ENCODE measurements at places on chromosomes 2 and 18. TPM values are rescaled to one million over a fixed set of nuclear protein-coding genes. Genes with fewer than 3 reads are reported as not detected.

DNA sequence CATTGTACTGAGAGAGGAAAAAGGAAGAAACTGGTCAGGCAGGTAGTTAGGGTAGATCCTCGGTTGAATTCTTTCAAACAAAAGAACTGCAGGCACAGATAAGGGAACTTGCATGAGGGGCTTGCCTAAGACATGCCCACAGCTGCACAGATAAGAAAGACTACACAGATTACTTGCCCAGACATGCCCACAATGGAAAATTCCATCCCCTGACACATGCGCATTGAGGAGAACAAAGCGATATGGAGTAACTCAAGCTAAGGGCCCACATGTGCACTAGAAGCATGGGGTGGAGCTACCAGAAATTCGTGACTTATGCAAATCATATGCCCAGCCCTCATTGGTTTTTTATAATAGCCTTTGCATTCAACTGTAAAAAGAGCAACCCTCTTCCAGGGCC, 181.3 kb upstream of the ZNF521 start:
- no peak overlapping the region for H3K4me3 ChIP-seq
- no peak overlapping the region for H3K27ac ChIP-seq
- H3K27me3 ChIP-seq = no peaks in the 10 kb centered on the region
- H3K36me3 ChIP-seq = no peaks in the 10 kb centered on the region

GRCh38 chr2:215107216-215108056, 31.0 kb downstream of the ABCA12 start:
- H3K36me3 ChIP-seq = no peaks in the 10 kb centered on the region
- no peak overlapping the region for H3K4me3 ChIP-seq
- no peak for DNase-seq
- peaks cover 3% of the 10 kb centered on the region for H3K27me3 ChIP-seq

DNA sequence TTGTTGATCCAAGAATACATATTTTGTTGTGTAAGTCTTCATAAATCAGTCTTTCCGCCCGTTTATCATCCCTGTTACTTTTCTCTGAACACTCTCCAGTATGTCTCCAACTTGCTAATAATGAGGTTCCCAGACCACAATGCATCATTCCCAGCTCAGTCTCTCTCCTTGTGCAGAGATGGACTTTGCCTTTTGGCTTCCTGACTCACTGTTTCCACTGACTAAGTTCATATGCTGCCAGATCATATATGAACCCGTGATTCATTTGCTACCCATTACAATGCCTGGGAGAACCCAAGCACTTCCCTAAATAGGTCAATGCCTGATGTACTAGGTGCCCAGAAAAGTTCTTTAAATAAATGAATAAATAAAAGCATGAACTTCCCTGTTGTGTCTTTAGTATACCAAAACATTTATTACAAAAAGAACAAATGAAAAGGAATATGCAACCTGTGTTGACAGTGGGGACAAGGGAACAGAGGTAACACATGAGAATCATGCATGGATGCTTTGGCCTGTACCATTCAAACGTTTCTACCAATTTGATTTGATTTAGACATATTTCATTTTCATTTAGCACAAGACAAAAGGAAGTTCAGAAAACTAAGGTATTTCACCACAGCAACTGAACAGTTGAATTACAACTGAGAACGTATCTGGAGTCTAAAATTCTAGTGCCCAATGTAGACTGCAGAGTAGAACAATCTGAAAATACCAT, 215.4 kb upstream of the HNRNPA3 start:
- DNase-seq = no peak
- H3K36me3 ChIP-seq = no peaks in the 10 kb centered on the region
- no peak overlapping the region for H3K4me3 ChIP-seq
- peaks cover 6% of the 10 kb centered on the region for H3K4me1 ChIP-seq
- no peaks in the 10 kb centered on the region for H3K27me3 ChIP-seq

The INHA gene
- not detected for polyA plus RNA-seq

GRCh38 chr2:208129744-208130711, at the start of gene CRYGC:
Gene CRYGC, minus strand, starts transcription at chr2:208129828. Its CDS starts 36 bp downstream, at chr2:208129792.
- H3K36me3 ChIP-seq = no peaks in the 10 kb centered on the region
- H3K27me3 ChIP-seq = no peaks in the 10 kb centered on the region
- no peak within 1 kb of the TSS for H3K27ac ChIP-seq
- H3K4me1 ChIP-seq = no peaks in the 10 kb centered on the region

The PTPRN gene
- not detected for polyA plus RNA-seq

DNA sequence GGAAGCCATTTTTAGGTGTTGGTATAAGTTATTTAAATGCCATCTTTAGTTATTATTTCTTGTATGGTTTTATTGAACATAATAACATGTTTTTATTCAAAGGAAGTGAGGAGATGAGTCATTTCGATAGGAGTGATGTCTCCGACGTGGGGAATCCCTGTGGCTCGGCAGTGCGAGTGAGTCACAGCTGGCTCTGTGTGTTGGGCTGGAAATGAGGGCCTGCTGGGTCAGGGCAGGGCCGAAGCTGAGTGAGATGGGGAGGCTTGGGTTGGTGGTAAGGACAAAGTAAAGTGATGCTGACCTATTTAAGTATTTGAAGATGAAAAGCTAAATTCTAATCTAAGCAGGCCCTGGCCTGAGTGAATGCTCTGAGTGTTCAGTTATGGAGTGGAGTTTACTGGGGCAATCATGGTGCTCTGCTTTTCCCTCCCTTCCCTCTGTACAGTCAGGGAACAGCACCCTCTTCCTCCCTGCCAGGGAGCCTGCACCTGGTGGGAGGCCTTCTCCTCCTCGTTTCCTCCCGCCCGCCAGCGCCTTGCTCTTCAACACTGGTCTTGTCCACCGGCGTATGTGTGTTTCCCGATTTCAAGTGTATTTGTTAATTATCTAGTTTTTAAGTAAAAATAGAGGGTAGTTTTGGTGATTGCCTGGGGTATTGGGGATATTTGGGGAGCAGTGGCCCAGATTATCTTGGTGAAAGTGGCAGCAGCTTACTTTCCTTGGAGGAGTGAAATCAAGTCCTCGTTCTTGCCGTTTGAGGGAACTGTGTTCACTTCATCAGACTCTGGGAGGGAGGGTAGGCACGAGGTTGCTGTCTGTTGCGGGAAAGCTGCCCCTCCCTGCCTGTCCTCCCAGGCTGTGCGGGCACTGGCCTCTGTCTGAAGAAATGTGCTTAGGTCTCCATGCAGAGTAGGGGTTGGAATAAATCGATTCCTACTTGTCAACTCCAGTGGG, 157.0 kb downstream of the LDLRAD4 start:
- DNase-seq = peak; percentile 47
- H3K4me1 ChIP-seq = peaks cover 10% of the 10 kb centered on the region
- no peaks in the 10 kb centered on the region for H3K36me3 ChIP-seq
- H3K27ac ChIP-seq = peak overlapping the region; percentile 83

DNA sequence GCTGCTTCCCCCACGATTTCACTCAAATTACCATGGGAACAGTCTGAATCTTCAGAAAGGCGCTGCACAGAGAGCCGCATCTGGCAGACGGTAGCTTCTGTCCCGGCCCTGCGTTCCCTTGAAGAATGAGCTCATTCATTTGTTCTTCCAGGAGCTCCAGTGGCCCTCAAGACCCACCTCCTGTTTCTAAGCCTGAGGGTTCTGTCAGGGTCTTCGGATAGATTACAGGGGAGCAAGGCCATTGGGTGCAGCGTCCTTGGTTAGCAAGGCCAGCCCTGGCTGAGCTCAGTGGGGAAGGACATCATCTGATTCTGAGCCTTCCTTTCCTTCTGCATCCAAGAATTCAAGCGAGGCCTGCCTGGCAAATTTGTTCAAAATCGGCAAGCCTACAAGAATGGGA, 111.9 kb downstream of the PDCL3 start:
- H3K4me3 ChIP-seq = no peak overlapping the region
- no peaks in the 10 kb centered on the region for H3K36me3 ChIP-seq
- peaks cover 7% of the 10 kb centered on the region for H3K4me1 ChIP-seq
- H3K27me3 ChIP-seq = no peaks in the 10 kb centered on the region

GRCh38 chr2:186031229-186031628, 292.6 kb downstream of the FSIP2 start:
- H3K27ac ChIP-seq = no peak overlapping the region
- H3K4me3 ChIP-seq = no peak overlapping the region
- no peaks in the 10 kb centered on the region for H3K36me3 ChIP-seq
- no peak for DNase-seq
- no peaks in the 10 kb centered on the region for H3K4me1 ChIP-seq

GRCh38 chr2:195486987-195487644, 169.9 kb upstream of the SLC39A10 start:
- DNase-seq = no peak
- no peak overlapping the region for H3K27ac ChIP-seq
- no peaks in the 10 kb centered on the region for H3K36me3 ChIP-seq
- no peaks in the 10 kb centered on the region for H3K27me3 ChIP-seq
- H3K4me3 ChIP-seq = no peak overlapping the region

The SNORC gene
- polyA plus RNA-seq = not detected

DNA sequence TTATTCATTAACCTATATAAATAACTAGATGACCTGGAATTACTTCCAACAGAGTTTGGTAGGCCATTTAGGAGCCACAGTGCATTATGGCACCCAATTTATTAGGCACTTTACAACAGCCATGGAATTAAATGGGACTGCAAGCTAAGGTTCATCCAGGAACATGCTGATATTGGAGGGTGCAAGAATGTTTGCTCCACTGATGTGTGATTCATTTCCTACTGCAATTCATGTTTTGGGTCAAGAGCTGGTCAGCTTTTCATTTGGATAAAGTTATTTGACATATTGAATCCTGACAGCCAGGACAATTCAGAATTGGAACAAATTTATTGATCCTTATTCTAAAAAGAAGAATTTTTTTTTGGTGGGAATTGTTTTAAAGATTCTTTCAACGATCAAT, 11.8 kb upstream of the LYPD1 start:
- no peak overlapping the region for H3K27ac ChIP-seq
- no peaks in the 10 kb centered on the region for H3K36me3 ChIP-seq
- H3K4me3 ChIP-seq = no peak overlapping the region
- H3K4me1 ChIP-seq = no peaks in the 10 kb centered on the region
- no peak for DNase-seq

DNA sequence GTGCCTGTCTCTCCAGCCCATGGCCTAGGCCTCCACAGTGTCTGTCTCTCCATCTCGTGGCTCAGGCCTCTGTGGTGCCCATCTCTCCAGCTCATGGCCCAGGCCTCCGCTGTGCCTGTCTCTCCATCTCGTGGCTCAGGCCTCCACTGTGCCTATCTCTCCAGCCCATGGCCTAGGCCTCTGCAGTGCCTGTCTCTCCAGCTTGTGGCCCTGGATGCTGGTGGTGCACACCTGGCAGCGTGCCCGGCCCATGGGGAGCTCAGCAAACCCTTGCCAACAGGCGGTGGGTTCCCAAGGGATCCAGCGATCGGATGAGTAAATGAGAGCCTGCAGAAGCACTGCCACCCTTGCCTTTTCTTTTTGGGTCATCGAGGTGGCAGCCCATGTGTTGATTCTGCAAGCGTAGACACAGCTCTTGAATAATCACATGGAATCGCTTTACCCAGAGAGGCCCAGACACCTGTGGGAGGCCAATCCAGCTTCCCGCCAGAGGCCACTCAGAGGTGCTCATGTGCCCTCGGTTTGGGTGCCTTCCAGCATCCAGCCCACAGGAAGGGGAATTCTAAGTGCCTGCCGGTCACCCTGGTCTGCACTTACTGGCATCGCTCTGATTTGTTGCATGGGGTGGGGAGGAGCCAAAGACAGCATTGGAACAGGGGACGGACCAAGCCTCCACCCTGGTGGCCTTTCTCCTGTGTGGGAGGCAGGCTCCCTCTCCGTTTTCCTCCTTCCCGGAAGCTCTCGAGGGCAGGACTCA, 101.8 kb upstream of the HDAC4 start:
- H3K4me3 ChIP-seq = no peak overlapping the region
- no peaks in the 10 kb centered on the region for H3K36me3 ChIP-seq
- no peaks in the 10 kb centered on the region for H3K27me3 ChIP-seq
- DNase-seq = no peak

The GPR45 gene
- polyA plus RNA-seq = not detected

DNA sequence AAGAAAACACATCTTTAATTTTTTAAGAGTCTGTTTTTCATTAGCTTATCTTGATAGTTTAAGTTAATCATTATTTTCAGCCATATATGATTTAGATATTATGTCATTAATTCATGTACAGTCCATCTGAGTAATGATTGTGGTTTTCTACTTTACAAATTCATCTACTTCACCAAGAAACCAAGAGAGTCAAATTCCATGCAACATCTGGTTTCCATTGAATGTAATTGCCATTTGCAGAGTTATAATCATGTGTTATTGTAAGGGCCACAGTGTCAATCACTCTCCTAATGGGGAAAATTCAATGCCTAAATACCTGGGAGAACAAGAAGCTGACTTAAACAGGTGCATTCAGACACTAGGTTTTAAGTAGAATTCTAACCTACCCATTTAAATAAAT, 217.2 kb upstream of the OSR1 start:
- no peak for DNase-seq
- no peak overlapping the region for H3K27ac ChIP-seq

DNA sequence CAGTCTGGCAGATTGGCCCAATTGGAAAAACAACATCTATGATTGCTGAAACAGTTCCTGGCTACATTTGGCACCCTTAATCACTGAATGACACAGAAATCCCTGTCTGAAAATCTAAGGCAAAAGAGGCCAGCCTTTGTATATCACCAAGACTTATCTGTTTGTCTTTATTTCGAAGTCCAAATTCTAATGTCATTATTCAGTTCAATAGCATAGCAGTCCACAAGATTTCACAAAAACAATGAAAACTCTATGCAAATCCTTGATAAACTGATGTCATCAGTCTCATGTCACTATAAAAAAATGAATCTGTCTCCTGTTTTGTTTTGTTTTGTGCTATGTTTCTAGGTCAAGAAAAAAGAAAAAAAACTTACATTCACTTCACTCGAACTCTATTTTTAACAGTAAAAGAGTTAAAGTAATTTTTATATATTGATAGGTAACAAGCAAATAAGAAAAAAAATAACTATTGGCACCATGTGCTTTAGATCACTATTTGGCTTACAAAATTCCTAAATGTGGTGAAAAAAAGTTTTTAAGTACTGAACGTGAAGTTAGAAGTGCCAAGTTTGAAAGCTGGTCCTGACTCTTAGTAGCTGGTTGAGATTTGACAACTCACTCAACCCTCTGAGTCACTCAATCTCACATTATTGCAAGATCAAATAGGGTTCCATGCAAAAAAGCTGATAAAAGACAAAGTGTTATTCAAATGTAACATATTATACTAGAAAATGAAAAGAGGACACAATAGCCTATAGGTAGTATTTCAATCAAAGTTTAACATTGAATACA, 359.3 kb downstream of the IRS1 start:
- no peaks in the 10 kb centered on the region for H3K36me3 ChIP-seq
- no peaks in the 10 kb centered on the region for H3K4me1 ChIP-seq
- no peak overlapping the region for H3K4me3 ChIP-seq
- no peak for DNase-seq
- no peaks in the 10 kb centered on the region for H3K27me3 ChIP-seq

GRCh38 chr2:133814890-133815289, 246.6 kb upstream of the NCKAP5 start:
- no peak overlapping the region for H3K4me3 ChIP-seq
- no peaks in the 10 kb centered on the region for H3K27me3 ChIP-seq
- DNase-seq = no peak
- no peaks in the 10 kb centered on the region for H3K36me3 ChIP-seq
- no peaks in the 10 kb centered on the region for H3K4me1 ChIP-seq

DNA sequence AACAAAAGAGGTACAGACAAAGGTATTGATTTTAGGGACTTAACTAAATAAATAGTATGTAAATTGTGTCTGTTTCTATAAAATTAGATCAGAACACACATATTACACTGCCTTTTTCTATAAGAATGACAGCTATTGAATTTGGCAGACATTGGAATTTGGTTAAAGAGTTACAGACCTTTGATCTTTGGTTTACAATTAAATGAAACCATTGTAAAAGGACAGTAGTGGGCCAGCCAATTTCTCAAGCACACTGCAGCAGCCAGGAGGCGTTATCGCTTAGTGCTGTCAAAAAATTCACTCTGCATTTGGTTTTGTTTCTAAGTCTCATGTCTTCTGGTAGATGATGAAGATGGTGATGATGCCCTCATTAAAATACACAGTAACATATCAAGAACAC, 175.9 kb downstream of the NR4A2 start:
- no peak for DNase-seq
- no peaks in the 10 kb centered on the region for H3K4me1 ChIP-seq
- H3K27ac ChIP-seq = no peak overlapping the region
- no peaks in the 10 kb centered on the region for H3K27me3 ChIP-seq
- H3K4me3 ChIP-seq = no peak overlapping the region
- H3K36me3 ChIP-seq = no peaks in the 10 kb centered on the region

All from naive thymus-derived CD4-positive, alpha-beta T cell (primary cell).